ENCODE measurements at places on chromosomes 2 and 18.

GRCh38 chr2:116098049-116098448, 1655.6 kb downstream of the DPP10 start:
- no peak for DNase-seq

DNA sequence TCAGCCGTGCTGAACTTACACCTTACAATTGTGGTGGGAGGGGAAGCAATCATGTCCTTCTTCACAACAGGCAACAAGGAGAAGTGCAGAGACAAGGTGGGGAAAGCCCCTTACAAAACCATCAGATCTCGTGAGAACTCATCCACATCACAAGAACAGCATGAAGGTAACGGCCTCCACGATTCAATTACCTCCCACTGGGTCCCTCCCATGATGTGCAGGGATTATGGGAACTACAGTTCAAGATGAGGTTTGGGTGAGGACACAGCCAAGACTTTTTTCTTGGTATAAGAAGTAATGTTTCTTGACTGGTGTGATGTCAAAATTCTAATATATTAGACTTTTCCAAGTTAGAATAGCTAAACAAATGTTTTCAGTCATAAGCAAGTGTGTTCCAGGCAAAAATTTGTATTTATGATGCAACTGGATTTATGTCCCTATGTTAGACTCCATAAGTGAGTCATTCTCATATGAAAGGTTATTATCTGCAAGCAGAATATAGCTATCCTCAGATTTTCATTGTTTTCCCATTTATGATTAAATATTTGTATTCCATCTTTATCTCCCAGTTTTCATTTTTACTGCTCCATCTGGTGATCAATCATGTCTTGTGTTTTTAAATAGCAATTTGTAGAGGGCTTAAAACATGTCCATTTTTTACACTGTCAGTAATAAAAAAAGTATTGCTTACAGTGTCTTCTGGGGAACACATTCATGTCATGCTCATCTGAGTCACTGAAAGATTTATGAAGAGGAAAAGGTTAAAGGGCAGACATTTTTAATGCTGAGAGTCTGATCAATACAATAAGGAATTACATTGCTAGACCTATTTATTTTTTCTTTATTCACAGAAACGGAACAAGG, 995.2 kb upstream of the CDH2 start:
- no peak for DNase-seq

DNA sequence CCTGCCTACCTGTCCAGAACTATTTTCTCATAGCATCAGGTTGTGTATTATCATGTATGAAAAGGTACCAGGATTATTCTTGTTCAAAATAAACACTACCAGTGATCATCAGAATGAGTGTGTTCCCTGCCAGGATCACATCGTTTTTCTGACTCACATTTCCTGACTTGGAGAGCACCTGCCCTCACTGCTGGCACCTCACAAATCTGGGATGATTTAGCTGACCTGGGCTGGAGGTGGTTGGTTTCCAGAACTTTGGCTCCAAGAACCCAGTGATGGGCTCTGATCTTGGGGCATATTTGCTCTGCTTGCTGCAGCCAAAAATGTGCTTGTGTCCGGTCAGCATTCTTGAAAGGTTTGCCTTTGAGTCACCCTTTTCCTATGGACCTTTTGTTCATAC, 836.3 kb upstream of the ACVR2A start:
- DNase-seq: no peak

DNA sequence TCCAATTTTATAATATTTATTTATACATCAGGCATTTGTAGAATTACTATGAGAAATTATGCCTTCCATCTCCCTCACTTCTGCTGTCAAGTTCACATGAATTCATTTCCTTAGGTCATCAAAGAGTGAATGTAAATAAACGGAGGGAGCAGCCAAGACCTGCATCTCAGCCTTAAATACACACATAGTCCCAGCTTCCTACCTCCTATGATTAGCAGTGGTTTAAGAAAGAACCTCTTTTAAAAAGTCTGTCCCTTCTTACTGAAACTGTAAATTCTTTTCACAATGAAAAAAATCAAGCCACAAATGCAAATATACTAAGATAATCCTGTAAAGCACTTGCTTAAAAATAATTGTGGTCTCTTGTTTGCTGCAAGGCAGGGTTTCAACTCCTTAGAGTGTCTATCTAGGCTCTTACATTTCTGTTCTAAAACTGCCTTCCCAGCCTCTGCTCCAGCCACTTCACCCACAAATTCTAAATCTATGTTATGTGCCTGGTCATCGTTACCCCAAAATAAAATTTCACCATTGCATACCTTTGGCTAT, 532.7 kb upstream of the FSHR start:
- DNase-seq: no peak

- DNase-seq: no peak
Observed at GRCh38 chr2:121501554-121501953, 29.1 kb upstream of the RNU4ATAC start.

DNA sequence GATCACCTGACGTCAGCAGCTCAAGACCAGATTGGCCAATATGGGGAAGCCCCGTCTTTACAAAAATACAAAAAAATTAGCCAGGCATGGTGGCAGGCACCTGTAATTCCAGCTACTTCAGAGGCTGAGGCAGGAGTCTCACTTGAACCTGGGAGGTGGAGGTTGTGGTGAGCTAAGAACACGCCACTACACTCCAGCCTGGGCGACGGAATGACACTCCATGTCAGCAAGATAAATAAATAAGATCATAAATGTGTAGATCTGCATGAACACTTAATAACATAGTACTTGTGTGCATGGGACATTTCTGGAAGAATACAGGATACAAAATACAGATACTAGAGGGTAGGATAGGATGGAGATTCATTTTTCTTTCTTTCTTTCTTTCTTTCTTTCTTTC, 9.1 kb downstream of the EHD3 start:
- no peak for DNase-seq

DNA sequence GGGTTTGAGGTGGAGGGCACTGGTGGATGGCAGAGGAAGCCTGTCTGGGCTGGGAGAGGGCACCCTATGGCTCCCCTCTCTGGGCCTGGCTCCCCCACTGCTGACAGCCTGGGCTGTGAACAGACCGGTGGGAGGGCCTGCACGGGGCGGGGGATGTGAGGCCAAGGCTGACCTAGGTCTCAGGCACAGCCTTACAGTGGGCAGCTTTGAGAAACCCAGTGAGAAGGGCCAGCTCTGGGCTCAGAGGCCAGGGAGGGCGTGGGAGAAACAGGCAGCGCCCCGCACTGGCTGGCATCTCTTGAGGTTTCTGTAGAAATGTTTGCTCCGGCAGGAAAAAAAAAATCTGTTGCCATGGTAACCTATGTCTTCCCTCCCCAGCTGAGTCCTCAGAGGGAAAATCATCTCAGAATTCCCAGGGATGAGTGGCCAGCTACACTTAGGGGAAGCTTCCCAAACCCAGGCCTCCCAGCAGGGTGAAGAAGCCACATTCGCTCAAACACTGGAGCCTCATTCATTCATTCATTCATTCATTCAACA, 71.7 kb upstream of the TAF1B start:
- DNase-seq: no peak

- no peak for DNase-seq
Observed at GRCh38 chr2:5685225-5685624, 7.0 kb upstream of the SOX11 start.

- no peak for DNase-seq
Observed at GRCh38 chr2:68157002-68157401, 686 bp upstream of the PNO1 start.

DNA sequence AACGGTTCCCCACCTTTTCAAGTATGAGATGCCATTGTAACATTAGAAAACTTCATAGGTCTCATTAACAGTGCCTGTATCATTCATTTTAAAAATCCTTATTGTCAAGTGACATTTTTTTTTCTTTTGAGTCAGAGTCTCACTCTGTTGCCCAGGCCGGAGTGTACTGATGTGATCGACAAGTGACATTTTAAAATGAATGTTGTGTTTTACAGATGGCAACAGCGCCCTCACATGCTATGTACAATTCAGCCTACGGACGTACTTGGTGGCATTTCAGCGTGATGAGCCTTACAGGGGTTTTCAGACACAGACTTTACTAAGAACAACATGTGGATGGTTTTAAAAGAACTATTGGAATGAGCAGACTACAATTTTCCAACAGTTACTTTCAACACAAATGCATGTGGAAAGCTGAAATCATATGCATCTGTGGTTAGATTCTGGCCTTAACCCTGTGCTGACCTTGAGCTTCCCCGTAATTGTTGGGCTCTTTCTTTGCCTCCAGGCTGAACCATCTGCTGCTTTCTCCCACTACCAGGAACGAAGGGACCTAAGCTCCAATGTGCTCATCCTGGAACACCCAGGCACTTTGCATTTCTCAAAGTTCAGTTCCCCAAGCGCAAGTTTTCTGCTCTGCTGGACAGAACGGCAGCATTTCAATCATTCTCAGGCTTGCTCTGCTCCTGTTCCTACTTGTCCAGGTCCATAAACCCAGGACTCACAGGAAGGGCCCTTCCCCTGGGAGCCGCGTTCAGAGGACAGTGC, 119.9 kb upstream of the NDUFV2 start:
- DNase-seq: no peak

DNA sequence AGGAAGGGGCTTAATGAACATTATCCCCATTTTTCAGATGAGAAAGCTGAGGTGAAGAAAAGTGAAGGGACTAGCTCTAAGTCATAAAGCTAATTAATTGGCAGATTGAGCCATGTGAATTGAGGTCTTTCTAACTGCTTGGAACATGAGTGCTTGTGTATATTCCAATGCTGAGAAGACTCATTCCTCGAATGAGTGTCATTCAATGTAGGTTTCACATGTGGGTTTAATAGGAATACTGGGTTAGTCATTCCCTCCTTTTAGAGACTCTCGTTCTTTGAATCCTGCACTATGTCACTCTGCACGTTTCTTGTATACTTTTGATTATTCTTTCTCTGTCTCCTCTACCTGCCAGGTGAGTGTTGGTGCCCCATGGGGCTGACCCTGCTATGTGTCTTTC, 218.2 kb downstream of the HRH4 start:
- no peak for DNase-seq

DNA sequence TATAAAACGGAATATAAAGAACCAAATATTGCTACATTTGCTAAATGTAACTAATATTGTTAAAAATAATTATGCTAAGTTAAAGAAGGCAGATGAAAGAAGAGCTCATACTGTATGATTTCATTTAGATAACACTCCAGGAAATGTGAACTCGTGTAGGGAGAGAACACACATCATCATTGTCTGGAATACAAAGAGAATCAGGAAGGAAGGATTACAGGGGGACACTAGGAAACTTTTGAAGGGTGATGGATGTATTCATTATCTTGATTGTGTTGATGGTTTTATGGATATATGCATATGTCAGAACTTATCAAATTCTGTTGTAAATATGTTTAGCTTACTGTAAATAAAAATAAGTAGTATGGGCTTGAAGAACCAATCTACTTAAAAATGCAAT, 104.1 kb upstream of the TRIB2 start:
- no peak for DNase-seq

DNA sequence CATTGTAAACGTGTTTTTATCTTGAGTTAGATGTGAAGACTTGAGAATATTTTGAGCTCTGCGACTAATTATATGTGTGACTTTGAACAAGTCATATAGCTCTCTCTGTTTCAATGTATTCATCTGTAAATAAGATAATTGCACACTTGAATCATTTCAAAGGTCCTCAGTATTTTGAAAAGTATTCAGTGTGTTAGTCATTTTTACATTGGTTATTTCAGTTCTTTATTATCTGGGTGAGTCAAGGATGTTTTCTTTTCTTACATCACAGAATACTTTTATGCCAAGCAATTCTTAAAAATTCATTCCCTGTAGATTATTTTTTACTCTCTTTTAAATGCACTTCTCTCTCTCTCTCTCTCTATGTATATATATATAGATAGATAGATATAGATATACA, 1098.0 kb upstream of the ZEB2 start:
- no peak for DNase-seq
